Inflammatory macrophage treated with lipopolysaccharide for 4 hours (primary cell): ENCODE measurements at places on chromosomes 13 and 19.
A peak's percentile ranks its signal among the peaks of the same experiment; 100 is the strongest.

- DNase-seq: no peak
Observed at GRCh38 chr13:40442826-40443225, 223.6 kb downstream of the FOXO1 start.

- no peak for DNase-seq
Observed at GRCh38 chr19:4678881-4679790, 9.0 kb upstream of the MYDGF start.

DNA sequence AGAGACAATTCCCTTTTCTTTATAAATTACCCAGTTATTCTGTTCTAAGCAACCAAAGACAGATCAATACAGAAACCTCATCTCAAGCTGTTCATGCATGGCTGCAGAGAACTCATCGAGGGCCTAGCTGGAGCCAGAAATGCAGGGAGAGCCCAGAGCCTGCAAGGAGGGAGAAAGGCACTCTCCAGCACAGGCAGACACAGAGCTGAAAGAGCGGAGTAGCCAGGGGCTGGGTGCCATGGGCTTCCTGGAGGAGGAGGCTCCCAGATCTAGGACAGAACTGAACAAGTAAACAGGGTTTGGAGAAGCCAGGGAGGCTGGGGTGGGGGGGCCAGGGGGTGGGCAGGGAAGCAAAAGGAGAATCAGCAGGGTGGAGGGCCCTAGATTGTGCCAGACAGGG, 144.2 kb upstream of the ZNF507 start:
- DNase-seq: no peak

DNA sequence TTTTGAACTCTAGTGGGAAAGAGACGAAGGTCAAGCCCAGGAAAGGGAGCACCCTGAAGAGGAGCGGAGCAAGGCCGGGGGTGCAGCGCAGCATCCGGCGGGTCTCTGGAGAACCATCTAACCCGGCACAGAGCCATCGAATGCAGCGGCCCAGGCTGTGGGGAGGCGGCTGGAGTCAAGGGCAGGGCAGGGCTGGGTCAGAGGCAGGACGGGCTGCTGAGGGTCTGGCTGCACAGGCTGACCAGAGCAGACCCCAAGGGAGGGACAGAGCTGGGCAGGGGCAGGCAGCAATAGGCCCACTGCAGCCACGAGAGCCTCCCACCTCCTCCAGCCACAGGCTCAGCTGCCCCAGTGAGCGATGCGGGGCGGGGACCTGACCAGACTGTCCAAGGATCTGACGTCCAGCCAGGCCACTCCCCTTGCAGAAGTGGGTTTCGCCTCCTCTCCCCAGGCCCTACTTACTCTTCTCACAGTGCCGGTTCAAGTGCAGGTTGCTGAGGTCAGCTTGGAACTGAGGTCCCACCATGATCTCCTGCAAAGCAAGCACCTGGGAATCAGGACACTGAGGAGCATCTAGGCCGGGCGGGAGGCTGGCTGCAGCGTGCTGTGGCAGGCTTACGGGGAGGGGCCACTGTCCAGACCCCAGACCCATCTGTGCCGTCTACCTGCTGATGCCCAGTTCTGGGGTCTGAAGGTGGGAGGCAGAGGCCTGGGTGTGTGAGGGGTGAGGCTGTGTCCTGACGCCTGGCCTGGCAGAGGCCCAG, 19.2 kb downstream of the MIER2 start:
- no peak for DNase-seq

DNA sequence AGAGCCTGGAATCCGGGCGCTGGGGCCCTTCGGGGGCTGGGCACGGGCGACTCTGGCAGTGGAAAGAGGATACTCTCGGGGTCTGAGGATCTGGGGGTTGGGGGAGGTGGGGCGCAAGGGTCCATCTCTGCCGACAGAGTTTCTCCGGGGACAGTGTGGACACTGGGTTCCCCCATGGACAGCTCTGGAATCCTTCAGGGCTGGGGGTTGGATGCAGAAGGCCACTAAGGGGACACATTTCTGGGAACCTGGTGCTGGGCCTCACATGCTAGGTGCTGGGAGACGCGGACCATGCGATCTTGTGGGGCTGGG, 2.3 kb downstream of the TGFBR3L start:
- DNase-seq: no peak

- peak; percentile 93 for DNase-seq
Observed at GRCh38 chr19:13117772-13118423, at the start of gene NACC1. TSS of gene NACC1 (plus strand) at chr19:13118264. CDS start at chr19:13135208, 16,944 bp downstream.

DNA sequence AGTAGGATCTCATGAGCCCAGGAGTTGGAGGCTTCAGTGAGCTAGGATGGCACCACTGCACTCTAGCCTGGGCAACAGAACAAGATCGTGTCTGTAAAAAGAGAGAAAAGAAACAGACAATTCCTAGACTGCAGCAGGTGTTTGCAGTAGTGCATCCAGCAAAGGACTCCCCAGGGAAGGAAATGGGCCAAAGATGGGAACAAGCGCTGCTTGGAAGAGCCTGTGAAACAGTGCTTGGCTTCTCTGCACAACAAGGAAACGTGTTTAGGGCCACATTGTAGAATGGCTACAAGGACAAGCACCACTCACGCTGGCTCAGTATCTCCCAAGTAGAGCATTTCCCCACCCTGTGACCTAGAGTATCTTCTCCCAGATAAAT, 35.5 kb upstream of the LDLR start:
- DNase-seq: no peak
